ENCODE measurements at places on chromosomes 6 and 20.
A peak's percentile ranks its signal among the peaks of the same experiment; 100 is the strongest.

GRCh38 chr6:4449409-4449808, 314.0 kb upstream of the ECI2 start:
- DNase-seq, result no peak

DNA sequence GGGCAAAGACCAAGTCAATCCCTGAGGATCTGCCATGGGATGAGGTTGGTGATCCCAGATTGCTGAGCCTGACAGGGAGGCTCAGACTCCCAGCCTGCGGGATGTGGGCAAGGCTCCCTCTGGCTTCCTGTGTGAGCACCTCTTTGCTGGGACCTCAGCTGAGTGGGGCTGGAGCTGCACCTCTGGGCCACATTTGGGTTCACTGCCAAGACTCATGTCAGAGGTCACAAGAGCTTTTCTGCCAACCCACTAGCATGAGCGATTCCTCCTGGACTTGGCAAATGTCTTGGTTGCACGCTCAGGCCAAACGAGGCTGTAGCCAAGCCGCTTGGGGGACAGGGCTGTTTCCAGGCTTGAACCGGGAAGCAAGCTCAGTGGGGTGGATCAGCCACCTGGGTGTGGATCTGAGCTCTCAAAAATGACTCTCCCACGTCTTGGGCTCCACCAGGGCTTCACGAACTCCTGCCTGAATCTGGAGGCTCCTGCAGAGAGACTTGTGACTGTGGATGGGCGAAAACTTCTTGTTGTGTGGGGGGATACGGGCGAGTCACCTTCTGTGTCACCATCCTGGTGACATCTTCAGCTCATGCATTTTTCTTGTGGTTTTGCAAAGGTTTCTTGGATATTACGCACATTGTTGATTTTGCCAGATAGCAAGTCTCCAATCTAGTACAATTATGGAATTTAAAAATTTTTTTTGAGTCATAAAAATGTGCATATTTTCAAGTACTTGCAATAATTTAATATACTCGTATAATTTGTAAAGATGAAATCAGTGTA, 359.5 kb downstream of the CDH4 start:
- no peak for DNase-seq

DNA sequence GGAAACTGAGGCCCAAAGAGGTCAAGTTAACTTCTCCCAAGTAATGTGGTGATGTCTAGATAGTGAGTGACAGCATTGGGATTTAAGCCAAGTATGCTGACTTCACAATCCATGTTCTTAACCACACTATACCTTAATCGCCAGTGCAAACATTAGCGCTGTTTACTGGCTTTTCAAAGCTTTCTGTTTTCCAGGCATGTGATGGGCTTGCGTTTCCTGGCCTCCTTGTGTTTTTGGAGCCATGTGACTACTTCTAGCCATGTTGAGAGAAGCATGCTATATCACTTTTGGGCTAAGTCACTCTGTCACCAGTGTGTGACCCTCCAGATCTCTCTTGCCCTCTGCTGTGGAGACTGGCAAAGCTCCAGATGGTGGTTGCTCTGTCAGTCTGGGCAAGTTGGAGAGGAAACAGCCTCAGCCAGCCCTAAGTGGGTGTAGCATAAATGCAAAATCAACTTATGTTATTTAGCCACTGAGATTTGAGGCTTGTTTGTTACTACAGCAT, 76.9 kb downstream of the ANKRD6 start:
- DNase-seq, result no peak

DNA sequence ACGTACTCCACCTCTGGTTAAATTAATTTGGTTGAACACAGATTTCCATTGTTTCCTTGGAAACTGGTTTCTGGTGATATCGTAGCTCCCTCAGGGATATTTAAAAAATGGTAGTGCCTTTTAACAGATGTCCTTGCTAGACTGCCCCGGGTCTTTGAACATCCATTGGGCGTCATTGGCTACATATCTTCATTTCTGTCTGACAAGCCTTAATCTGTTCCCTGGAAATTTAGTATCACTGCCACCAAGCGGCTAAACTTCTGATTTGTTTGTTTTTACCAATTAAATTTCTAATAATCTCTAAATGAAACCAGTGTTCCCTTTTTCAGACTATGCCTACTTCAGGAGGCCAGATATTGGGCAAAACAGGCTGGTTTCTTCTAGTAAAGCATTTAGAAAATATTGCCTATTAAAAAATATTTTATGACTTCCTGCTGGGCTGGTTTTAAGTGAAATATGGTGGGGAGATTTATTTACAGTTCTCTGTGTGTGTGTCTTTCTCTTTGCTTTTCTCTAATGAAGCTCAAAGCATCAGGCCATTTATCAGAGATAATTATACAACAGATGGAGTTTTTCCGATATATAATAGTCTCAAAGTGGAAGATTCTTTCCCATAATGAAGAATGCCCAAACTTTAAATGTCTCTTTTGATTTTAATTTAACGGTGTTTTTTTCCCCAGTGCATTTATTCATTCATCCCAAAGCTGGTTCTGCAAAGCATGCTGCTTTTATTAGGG, 249.5 kb downstream of the ZFAND3 start:
- DNase-seq, result peak; percentile 19

- no peak for DNase-seq
These were observed 713.6 kb downstream of the QKI start for GRCh38 chr6:164128101-164128500.

DNA sequence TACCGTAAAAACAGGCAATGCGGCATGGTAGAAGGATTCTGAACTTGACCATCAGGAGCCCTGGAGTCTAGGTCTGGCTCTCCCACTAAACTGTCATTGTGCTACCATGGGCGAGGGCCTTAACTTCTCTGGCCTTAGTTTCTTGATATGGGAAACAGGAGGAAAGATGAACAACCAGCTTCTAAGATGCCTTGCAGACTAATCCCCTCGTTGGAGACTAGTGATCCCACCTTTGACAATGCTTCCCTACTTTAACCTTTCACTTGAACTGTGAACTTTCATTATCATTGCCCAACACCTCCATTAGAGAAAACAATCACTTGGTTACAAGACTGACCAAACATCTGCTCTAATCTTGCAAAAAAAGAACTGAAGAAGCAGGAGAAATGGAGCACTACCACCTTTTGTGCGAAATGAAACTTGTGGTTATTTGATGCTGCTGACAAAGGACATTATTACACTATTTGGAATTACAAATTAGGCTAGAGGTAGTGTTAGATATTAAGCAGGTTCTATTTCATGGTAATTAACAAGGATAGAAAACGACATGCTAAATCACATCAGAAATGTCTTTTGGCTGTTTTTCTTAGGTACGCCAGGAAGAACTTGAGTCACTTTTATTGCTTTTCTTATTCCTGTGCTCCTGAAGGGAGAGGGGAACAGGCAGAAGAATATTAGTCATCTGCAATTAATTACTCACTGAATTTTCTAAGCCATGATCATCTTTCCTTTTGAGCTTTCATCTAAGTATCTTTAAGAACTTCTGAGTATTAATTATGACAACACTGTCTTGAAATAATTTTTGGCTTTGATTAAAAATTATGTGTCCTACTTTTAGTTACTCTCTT, 39.1 kb upstream of the ARHGAP18 start:
- no peak for DNase-seq

- DNase-seq, result no peak
These were observed 151.4 kb downstream of the INSM1 start for GRCh38 chr20:20519269-20519668.
